Dermis lymphatic vessel endothelial cell (primary cell): ENCODE measurements at places on chromosomes 5 and 9. TPM values are rescaled to one million over a fixed set of nuclear protein-coding genes. Genes with fewer than 3 reads are reported as not detected.

SLC45A2 gene
- 0.11 TPM in 1 of 2 replicates, not detected in the other for total RNA-seq

CER1 gene
- not detected in 2 replicates for total RNA-seq

GNAQ gene
- total RNA-seq: 35.8 and 42.2 TPM in 2 replicates

STPG3 gene
- total RNA-seq: 0.54 TPM in 1 of 2 replicates, not detected in the other

ZFP2 gene
- 0.33 and 0.52 TPM in 2 replicates for total RNA-seq

KIF20A gene
- total RNA-seq: 8.3 and 11.8 TPM in 2 replicates

GHR gene
- total RNA-seq: 5.1 and 6.6 TPM in 2 replicates

ADAMTSL1 gene
- 3.9 and 8.7 TPM in 2 replicates for total RNA-seq

FOXD4 gene
- 0.11 and 0.17 TPM in 2 replicates for total RNA-seq

SLC6A7 gene
- not detected in 2 replicates for total RNA-seq
